ENCODE measurements at places on chromosomes 2 and 18. TPM values are rescaled to one million over a fixed set of nuclear protein-coding genes. Genes with fewer than 3 reads are reported as not detected.

INHA gene
- 0.41 TPM for total RNA-seq

CELF4 gene
- total RNA-seq = 92.9 TPM

CGREF1 gene
- total RNA-seq = 18.3 TPM

PAX8 gene
- total RNA-seq = under 0.01 TPM

GALNT14 gene
- 10.2 TPM for total RNA-seq

DES gene
- 0.41 TPM for total RNA-seq

CCDC178 gene
- total RNA-seq = 2.9 TPM

GNAL gene
- total RNA-seq = 92.9 TPM

AGXT gene
- not detected for total RNA-seq

RMND5A gene
- 64.0 TPM for total RNA-seq

DRC1 gene
- 9.0 TPM for total RNA-seq

CCDC85A gene
- total RNA-seq = 31.0 TPM

NCKAP1 gene
- total RNA-seq = 143 TPM

EGR4 gene
- total RNA-seq = not detected

SERPINB5 gene
- total RNA-seq = under 0.01 TPM

NEURL3 gene
- total RNA-seq = not detected

AQP4 gene
- total RNA-seq = 57.9 TPM

TRABD2A gene
- 0.41 TPM for total RNA-seq

SATB2 gene
- 440 TPM for total RNA-seq

ANTXR1 gene
- total RNA-seq = 8.2 TPM

ALPG gene
- total RNA-seq = not detected

LBH gene
- 68.9 TPM for total RNA-seq

UGT1A10 gene
- not detected for total RNA-seq

COL6A3 gene
- total RNA-seq = 12.2 TPM

PNPT1 gene
- 38.3 TPM for total RNA-seq

BARD1 gene
- total RNA-seq = 44.8 TPM

DSG4 gene
- under 0.01 TPM for total RNA-seq

SOWAHC gene
- 33.0 TPM for total RNA-seq

GPR35 gene
- 0.41 TPM for total RNA-seq

STARD6 gene
- 0.82 TPM for total RNA-seq

RRM2 gene
- 4.1 TPM for total RNA-seq

HAAO gene
- 0.82 TPM for total RNA-seq

KANSL1L gene
- 99.1 TPM for total RNA-seq

COL4A4 gene
- 0.41 TPM for total RNA-seq

PFN4 gene
- total RNA-seq = not detected

FKBP1B gene
- 73.8 TPM for total RNA-seq

GPR75 gene
- total RNA-seq = 18.3 TPM

CERKL gene
- 1.6 TPM for total RNA-seq

EVA1A gene
- total RNA-seq = 0.41 TPM

OXER1 gene
- not detected for total RNA-seq

SP140L gene
- total RNA-seq = 1.2 TPM

RAB6D gene
- 1.6 TPM for total RNA-seq

MROH2A gene
- total RNA-seq = not detected

LBX2 gene
- total RNA-seq = not detected

TNS1 gene
- total RNA-seq = 3.7 TPM

FAM98A gene
- total RNA-seq = 12.2 TPM

SH3YL1 gene
- total RNA-seq = 55.4 TPM

IGFBP5 gene
- total RNA-seq = 26.1 TPM

SNED1 gene
- total RNA-seq = 4.5 TPM

PREPL gene
- total RNA-seq = 152 TPM

TMEM163 gene
- total RNA-seq = 16.3 TPM

NEU4 gene
- 1.6 TPM for total RNA-seq

MALL gene
- total RNA-seq = 2.9 TPM

Data from frontal cortex (tissue), 4 donors.